ENCODE measurements at places on chromosomes 13 and 19.

DNA sequence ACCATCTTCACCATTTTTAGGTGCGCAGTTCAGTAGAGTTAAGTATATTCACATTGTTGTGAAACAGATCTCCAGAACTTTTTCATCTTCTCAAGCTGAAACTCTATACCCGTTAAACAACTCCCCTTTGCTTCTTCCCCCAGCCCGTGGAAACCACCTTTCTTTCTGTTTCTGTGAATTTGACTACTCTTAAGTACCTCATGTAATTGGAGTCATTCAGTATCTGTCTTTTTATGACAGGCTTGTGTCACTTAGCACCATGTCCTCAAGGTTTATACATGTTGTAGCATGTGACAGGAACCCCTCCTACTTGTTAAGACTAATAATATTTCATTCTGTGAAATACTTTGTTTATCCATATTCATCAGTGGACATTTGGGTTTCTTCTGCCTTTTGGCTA, 52.8 kb downstream of the TNFRSF19 start:
- DNase-seq, result no peak

DNA sequence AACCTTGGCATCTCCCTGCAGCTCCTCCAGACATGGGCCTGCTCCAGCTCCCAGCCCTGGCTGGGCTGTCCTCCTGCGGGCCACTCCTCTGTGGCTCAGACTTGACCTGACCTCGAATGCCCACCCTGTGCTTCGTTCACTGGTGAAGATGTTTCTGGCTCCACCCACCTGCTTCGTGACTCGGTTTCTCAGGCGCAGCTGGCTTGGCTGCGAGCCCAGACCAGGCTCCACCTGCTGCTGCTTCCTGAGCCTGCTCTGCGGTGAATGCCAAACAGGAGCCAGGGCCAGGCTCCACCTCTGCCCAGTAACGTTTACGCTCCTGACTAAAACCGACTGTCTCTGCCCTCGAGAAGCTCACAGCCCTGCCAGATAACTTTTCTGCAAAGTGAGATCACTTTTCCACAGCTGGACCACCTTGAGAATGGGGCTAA, 8.9 kb upstream of the RSPH6A start:
- no peak for DNase-seq

DNA sequence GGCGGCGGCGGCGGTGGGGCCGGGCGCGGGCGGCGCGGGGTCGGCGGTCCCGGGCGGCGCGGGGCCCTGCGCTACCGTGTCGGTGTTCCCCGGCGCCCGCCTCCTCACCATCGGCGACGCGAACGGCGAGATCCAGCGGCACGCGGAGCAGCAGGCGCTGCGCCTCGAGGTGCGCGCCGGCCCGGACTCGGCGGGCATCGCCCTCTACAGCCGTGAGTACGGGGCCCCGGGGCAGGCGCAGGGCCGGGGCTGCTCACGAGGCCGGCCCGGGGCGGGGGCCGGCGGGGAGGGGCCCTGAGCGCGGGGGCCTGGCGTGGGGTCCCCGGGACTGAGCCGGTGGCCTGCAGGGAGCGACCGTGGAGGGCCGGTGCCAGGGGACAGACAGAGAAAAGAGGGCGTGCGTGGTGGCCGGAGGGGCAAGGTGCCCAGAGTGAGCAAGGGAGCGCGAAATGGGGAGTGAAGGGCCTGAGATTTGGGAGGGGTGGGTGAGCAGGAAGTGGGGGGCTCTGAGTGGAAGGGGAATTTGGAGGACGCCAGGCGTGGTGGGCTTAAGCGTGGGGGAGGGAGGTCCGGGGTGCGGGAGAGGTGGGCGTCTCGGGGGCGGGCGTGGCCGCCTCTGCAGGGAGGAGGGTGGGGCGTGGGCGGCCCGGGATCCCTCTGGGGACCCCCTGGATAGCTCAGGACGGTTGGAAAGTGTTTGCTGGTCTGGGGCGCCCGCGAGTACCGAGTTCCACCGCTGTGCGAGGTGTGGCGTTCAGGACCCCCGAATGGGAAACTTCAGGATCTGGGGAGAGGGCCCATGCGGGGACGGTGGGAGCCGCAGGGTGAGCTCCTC, 575 bp downstream of the CARM1 start:
- DNase-seq, result no peak

DNA sequence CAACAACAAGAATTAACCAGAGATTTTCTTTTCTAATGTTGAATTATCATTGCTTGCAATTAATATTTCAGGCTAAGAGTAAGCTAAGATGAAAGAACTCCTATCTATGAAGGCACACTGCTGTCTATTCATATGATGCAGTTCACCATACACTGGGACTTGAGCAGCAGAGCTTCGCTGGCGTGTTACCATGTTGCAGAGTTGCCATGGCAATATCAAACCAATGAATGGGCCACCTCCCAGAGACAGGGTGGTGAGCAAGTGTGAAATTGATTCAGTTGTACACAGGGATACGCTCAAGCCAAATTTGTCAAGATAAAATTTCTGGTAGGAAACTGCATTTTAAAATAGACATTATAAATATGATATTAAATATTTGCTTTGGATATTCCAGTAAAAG, 69.3 kb upstream of the MYO16 start:
- no peak for DNase-seq
